ENCODE measurements at places on chromosomes 13 and 19.

GRCh38 chr19:16340092-16340491 lies 15.5 kb downstream of the KLF2 start:
- peak; percentile 39 for DNase-seq

DNA sequence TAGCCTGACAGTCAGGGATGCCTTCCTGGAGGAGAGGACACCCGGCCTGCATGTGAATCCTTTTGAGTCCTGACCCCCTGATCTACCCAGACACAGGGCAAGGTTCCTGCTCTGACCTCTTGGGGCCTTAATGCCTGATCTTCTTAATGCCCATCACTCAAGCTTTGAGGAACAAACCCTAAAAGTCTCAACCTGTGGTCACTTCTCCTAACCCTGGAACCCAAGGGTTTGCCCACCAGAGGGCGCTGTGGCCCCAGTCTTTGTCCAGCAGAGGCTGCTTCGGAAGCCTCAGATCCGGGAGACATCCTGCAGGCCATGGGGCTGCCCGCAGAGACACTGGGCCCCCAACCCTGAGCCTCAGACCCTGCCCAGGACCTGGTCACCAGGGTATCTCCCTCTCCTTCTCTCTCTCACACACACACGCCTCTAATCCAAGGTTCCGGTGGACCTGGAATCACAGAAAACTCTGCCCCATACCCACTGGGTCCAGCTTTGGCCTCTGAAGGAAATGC lies 9.8 kb upstream of the DPF1 start:
- peak; percentile 61 for DNase-seq

DNA sequence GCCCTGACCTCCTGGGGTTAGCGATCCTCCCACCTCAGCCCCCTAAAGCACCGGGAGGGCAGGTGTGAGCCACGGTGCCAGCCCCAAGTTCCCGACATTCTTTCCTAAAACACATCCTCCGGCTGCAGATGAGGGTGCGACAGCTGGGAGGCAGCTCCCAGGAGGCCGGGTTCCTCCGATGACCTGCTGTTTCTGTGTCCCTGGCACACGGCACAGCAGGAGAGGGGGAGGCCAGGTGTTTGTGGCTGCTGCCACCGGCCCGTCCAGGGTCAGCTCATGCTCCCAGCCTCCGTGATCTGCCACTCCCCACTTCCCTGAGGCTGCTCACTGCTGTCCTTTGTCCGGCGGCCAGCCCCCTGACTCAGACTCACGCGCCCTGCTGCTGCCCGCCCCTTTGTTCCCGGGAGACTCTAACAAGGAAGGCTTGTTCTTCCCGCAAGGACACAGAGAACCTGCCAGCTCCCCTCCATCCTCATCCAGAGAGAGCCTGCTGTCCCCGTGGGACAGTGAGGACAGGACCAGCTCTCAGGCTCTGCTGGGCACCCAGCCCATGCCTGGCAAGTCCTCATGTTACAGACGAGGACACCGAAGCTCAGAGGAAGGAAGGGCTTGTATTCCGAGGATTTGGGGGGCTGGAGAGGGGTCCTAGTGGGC lies 10.6 kb upstream of the MADCAM1 start:
- peak; percentile 28 for DNase-seq

DNA sequence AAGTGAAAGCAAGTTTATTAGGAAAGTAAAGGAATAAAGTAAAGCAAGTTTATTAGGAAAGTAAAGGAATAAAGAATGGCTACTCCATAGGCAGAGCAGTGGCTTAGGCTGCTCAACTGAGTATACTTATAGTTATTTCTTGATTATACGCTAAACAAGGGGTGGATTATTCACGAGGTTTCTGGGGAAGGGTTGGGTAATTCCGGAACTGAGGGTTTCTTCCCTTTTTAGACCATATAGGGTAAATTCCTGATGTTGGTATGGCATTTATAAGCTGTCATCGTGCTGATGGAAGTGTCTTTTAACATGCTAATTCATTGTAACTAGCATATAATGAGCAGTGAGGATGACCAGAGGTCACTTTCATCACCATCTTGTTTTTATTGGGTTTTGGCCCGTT lies 194.3 kb downstream of the DLEU7 start:
- no peak for DNase-seq

DNA sequence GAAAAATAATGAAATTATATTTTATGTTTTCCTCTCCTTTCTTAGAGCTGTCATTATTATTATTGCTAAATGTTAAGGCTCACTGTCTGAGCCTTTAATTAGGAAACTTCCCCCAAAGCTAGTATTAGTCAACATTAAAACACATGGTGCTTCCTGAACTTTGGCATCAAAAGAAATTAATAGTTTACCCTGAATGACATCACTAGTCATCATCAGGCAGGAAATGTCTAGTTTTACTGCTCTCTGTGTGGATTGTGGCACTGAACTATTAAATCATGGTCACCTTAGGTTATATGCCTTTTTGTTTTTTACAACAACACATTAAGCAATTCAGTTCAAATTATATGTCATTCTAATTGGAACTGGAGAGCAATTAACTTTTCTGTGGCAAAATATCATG lies 595.5 kb downstream of the SLITRK1 start:
- peak; percentile 14 for DNase-seq
